Daoy (cell line): ENCODE measurements at places on chromosomes 13 and 19. TPM values are rescaled to one million over a fixed set of nuclear protein-coding genes. Genes with fewer than 3 reads are reported as not detected.

Gene CCDC194
- 0.69 TPM in 1 of 2 replicates, not detected in the other for total RNA-seq

Gene GAPDHS
- total RNA-seq, result not detected in 2 replicates

DNA sequence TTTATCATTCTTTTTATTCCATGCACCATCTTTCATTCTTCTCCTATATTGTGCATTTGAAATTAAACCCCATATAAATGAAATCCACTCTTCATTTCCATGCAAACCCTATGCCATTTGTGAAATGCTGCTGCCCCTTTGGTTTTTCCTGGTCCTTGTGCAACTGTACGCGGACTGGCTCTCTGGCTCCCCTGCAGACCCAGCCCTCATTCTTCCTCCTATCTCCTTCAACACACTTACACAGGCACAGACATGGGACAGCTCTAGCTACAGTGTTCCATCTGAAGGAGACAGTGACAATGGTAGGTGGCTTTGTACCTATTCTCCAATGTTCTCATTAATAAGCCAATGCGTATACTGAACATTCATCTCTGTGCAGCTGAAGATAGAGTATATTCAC, 81.6 kb downstream of the ESD start:
- no peak for DNase-seq

Gene NEK5
- 0.23 TPM in 1 of 2 replicates, not detected in the other for total RNA-seq

Gene IRGC
- total RNA-seq, result not detected in 2 replicates
